T-helper 9 cell (primary cell): ENCODE measurements at places on chromosomes 5 and 9.

DNA sequence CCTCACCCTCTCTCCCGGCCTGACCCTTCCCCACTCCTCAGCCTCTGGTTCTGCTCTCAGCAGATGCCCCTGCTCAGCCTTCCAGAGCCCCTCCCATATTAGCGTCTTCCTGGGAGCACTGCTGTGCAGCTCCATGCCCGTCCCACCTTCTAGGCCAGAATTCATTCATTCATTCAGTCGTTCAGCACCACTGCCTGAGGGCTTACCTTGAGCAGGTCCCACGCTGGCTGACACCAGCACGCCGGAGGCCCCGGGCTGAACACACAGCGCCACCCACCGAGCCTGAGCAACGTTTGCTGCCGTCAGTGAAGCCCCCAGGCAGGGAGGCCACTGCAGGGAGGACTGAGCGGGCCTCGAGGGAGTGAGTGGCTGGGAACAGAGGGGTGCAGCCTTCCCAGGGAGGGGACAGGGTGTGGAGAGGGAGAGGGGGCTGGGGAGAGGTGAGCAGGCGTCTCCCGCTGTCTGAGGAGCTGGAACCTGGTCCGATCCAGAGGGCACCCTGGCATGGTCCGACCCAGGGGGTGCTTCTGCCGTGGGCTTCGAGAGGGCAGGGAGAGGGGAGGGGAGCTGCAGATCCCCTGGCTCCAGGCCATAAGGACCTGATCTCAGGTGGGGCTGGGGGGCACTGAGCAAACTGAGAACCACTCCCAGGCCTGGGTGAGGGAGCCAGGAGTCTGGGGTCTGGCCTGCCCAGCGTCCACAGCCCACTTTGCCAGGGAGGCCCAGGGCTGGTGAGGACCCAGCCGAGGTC lies 98.8 kb upstream of the RAPGEF1 start:
- no peak for DNase-seq

DNA sequence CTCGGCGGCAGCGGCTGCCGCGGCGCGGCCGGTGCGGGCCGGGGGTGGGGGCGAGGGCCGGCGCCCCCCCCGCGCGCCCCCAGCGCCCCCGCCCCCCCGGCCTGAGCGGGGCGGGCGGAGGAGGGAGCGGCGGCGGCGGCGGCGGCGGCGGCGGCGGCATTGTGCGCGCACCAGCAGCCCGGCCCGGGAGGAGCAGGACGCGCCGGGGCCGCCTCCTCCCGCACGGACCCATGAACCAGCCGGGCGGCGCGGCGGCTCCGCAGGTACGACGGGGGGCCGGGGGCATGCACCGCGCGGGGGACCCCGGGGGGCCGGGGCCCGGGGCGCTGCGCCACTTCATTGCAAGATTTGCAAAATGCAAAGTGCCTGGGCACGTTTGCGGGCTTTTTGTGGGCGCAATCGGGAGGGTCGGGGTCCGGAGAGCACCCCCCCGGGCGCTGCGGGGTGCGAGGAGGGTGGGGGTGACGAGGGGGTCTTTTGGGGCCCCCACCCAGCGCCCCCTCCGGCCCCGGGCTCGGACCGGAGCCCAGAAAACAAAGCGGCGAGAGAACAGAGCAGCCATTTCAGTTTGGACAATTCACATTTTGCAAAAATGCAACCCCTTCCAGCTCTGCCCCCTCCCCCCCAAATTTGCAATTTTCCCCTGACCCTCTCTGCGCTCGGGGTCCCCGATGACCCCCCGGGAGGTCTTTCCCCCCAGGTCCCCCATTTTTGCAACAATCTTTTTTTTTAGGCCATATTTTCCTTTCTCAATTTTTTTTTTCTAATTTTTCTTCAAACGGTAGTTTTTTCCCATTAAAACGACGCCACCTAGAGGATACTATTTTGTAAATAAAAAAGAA lies at the start of gene ZNF618:
TSS of gene ZNF618 (plus strand) at position 159 of the 842 bp plus-strand sequence. CDS start at position 231, 72 bp downstream.
- DNase-seq, result no peak

DNA sequence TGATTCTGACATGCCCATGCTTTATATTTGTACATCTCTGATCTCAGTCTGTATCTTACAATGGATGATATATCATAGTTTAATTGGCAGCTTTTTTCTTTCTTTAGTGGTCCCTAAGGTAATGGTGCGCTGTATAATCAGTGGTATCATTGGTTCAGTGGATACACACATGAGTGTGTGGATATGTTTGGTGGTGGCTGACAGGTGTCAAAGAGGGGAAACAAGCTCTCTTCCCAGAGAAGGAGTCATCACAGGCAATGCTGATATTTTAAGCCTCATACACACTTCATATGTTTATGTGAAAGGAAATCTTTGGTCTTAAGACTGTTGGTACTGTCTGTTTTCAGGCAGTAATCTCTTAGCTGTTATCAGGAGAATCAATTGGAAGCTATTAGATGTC lies 52.1 kb upstream of the KIAA1958 start:
- no peak for DNase-seq

GRCh38 chr9:133791069-133791468 lies 52.9 kb upstream of the SARDH start:
- no peak for DNase-seq
